ENCODE measurements at places on chromosomes 2 and 18.

DNA sequence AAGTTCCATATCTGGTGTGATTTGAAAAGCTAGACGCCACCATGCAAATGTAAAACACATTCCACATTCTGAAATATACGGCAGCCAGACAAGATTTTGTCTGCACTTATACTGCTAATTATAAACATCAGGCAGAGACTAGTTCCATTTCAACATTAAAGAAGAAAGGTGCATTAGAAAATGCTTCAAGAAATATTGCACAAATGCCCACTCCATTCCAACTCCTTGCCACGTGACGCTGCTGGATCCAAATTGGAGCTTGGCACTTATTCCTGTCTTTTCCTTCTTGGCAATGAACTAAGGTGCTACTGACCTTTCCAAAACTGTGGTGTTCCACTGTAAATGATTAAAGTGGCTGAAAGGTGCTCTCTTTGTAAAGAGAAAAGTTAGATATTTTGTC is 6.3 kb downstream of the COL6A3 start:
- DNase-seq = no peak

- DNase-seq = no peak
Measured at GRCh38 chr2:34892766-34893165, 1293.7 kb upstream of the FAM98A start.

DNA sequence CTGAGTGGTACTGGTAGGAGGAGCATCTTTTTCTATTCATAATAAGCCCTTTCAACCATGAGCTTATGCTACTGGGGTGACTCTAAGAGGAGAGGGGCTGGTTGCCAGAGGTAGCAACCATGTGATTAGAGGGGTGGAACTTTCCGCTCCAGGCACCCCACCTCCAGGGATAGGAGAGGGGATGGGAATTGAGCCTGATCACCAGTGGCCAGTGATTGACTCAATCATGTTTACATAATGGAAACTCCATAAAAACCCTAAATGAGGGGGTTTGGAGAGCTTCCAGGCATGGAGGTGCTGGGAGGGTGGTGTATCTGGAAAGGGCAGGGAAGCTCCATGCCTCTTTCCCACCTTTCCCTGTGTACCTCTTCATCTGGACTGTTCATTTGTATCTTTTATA is 46.6 kb upstream of the RHOB start:
- DNase-seq = no peak

DNA sequence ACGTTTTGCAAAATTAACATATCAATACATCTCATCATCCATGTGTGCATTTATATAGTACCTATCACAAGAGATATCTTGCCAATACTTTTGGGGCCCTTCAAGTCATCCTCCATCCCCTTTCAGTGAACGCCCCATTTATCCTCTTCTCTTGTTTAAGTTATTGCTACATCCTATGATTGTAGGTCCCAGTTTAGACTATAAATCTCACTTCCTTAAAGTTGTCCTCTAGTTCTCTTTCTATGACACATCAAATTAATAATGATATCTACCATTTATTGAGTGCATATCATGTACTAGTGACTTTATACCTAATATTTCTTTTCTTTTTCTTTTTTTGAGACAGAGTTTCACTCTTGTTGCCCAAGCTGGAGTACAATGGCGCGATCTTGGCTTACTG is 28.8 kb upstream of the FBXO11 start:
- DNase-seq = peak; percentile 8

DNA sequence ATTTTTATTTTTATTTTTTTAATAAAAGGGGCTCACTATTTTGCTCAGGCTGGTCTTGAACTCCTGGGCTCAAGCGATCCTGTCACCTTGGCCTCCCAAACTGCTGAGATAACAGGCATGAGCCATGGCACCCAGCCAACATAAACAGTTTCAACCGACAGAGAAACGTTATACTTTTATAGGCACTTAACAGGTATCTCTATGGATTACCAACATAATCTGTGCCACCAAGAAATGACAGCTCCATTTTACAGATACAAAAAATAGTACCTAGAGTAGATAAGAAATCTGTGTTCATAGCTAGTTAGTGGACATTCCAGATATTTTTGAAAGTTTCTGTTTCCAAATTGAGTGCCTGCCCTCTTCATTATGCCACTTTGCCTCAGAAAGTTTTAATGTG is 1316.7 kb downstream of the LRP1B start:
- no peak for DNase-seq

GRCh38 chr2:224971214-224971613 is 71.1 kb downstream of the DOCK10 start:
- no peak for DNase-seq

GRCh38 chr18:22185771-22186386 is 16.5 kb downstream of the GATA6 start:
- DNase-seq = no peak

- no peak for DNase-seq
Measured at GRCh38 chr18:75060185-75060584, 148.8 kb downstream of the PTGR3 start.

- no peak for DNase-seq
Measured at GRCh38 chr2:126862730-126863129, 36.0 kb upstream of the TEX51 start.

DNA sequence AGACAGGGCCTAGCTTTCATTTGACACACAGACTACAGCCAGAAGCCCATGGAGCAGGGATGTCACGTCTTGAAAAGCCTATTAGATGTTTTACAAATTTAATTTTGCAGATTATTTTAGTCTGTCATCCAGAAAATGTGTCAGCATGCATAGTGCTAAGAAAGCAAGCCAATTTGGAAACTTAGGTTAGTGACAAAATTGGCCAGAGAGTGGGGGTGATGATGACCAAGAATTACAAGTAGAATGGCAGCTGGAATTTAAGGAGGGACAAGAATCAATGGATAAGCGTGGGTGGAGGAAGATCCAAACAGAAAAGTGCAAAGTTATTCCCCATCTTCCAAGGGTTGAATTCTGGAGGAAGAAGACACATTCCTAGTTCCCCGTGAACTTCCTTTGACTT is 7.8 kb upstream of the IL1RL2 start:
- DNase-seq = no peak

DNA sequence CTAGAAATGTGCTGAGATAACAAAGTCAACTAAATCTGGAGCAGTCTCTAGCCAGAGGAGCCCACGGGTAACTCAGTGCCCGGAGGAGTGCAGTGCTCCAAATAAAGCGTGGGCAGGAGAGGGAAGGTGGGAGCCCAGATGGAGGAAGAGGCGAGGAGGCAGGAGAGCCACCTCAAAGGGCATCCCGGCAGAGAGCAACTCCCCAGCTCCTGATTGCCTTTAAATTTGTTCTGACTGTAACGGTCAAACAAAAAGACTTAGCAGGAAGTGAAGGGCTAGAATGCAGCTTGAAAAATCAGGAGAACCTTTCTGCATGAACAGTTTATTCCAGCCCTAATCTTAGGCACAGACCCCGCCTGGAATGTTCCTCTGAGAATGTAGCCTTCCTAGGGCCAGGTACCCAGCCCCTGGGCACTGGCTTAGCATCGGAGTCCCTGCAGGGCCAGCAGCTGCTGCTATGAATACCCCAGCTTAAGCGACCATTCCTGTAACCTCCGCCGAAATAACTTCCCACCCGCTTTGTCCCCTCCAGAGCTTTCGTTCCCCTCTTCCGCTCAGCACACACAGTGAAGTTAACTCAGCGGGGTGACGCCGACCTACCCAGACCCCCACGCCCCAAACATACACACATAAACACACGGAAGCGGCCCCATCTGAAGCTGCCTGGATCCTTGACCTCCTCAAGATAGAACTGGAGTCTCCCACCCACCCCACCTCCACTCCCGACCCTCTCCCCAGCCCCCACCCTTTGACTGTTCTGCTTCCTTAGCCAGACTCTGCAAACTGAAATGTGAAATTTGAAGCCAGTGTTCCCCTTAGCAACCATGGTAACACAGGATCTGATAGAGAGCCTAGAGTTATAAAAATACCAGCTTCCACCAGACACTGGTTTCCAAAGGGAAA is 123.2 kb downstream of the SMAD7 start:
- DNase-seq = no peak

DNA sequence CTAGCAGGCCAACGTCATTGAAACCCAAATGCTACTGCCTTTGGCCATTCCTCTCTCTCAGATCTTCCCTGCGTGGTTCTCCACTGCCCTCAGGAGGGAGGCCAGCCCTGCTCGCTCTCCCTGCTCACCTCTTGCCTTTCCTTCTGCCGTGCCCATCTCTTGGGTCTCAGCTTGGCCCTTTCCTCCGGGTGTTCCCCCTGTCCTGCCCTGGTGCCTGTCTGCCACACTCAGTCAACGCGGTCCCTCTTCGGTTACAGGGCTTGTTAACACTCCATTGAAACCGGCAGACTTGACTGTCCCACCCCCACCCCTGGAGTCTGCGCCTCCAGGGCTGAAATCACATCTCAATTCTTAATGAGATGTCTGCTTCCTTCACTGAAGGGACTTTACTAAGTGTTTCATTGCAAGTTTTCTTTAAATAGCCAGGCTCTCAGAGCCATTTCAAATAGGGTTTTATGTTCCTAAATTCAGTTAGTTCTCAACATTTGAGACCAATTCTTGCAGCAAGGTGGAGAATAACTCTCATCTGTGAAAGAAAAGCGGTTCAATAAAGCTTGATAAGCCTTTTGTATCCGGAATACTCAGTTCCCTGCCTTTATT is 237.6 kb downstream of the DYSF start:
- no peak for DNase-seq

DNA sequence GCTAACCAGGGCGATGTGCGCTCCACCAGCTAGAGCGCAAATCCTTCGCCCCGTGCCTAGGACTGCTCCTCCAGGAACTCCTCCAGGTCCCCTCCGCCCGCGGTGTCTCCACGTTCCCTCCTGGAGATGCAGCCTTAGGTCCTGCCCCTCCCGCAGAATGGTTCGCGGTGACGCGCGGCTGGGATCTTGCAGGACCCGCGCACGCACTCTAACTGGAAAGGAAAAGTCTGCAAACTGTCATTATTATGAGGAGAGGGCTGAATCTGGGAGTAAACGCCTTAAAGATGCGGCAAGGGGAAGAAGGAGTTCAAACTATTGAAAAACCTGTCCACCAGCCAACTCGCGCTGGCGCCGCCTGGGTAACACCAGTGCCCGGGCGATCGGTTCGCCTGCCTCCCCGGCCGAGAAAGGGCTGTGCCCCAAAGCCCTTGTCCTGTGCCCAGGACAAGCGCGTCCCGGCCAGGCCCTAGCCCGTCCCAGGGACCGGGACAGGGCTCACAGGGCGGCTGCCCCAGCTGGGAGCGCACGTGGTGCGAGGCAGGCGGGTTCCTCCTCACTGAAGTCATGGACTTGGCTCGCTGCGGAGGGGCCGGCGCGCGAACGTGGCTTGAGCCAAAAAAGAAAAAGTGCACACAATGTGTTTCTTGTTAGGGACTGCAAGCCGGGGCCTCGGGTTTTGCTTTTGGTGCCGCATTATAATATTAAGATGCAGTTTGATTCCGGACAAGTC is 5.5 kb upstream of the ID2 start:
- peak; percentile 46 for DNase-seq

DNA sequence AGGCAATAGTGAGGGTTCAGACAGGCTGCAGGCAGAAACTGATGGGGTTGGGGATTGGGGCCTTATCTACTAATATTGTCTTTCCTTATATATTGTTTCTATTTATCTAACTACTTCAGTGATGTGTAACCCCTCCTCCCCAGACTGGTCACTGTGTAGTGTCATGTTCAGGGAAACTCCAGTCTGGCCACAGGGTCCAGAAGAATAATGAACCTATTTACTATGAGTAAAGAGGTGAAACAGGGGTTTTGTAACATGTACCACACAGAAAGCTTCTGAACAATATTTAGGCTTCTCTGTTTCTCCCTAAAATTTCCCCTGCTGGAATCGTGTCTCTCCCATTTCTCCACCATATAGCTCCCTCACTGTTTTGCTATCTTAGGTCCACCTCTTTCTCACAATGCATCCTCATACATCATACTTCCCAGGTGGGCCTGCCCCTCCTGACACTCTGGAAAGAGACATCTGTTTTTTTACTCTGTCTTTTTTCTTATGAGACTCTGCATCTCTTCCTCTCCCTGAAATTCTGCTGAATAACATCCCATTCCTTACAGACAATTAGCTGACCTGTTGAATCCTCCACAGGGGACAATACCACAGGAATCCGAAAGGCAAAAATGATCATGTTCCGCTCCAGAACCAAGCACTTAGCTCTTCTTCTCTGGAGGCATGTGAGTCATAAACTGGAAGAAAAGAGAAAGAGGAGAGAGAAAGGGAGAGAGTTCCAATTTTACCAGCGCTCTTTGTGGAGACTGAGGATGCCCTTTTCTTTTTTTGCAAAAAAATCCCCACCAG is 154.8 kb downstream of the ZEB2 start:
- peak; percentile 53 for DNase-seq
